ENCODE measurements at places on chromosomes 3 and 15.

DNA sequence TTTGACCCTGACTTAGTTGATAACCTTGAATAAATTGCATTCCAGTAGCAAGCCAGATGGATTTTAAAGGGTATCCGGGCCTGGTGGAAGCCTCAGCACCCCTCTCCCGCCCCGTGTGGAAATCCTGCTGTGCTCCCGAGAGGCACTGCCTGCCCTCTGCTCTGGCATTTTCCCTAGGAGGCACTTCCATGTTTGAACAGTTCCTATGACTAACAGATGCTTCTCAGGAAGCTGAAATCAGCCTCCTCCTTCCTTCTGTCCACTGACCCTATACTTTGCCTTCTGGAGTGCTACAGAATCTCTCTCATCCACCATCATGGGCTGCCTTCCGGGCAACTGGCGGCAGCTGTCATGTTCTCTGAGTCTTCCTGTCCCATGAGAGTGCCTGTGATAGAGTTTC lies 90.8 kb downstream of the GABRG3 start:
- no peak for DNase-seq

DNA sequence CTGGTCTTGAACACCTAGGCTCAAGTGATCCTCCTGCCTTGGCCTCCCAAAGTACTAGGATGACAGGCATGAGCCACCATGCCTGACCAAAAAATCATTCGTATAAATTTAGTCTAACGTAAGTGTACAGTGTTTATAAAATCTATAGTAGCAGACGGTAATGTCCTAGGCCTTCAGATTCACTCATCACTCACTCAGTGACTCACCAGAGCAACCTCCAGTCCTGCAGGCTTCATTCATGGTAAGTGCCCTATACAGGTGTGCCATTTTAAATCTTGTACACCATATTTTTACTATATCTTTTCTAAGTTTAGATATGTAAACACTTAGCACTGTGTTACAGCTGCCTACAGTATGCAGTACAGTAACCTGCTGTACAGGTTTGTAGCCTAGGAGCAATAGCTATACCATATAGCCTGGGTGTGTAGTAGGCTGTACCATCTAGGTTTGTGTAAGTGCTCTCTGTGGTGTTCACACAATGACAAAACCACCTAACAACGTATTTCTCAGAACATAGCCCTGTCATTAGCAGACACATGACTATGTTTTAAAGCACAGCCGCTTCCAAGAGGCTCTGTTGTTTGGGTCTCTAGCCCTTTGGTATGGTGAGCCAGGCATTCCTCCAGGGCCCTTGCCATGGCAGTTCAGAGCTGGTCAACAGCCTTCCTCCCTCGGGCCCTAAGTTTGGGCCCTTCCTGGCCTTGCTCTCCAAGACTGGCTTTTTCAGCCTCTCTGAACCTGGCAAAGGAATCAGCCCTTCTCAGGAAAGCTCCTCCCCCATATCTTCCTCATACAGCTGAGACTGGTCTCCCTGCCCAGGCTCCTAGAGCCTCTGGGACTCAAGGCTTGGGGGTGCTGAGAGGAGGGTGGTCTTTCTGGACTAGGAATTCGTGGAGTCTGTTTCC lies 1.9 kb upstream of the CCDC9B start:
- DNase-seq, result no peak

DNA sequence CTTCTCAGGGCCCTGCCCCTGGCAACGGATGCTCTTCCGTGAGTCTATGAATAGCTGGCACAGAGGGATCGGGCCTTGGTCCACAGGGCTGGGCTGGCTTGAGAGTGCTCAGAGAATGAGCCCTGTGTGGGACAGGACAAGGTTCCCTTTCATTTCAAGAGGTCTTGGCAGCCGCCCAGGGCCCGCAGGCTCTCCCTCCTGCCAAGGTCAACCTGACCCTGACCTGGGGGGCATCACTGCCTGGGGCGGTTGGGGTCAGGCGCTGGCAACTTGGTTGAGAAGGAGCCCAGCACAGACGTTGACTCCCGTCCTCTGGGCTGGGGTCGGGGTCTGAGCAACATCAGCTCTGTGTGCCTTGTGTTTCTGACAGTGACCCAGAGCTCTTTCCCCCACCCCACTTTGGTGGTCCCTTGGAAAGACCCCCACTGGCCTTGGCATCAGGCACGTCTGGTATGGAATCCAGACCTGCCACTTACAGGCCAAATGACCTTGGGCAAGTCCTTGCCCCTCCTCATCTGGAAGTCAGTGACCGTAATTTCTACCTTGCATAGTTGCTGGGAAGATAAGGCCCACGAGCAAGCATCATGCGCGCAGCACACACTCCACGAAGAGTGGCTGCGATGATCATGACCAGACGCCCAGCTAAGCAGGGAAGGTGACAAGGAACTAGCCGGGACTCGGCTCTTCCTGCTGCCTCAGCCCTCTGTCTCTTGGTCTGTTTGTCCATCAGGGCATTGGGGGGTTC lies 36.4 kb downstream of the EPHB3 start:
- peak; percentile 44 for DNase-seq

DNA sequence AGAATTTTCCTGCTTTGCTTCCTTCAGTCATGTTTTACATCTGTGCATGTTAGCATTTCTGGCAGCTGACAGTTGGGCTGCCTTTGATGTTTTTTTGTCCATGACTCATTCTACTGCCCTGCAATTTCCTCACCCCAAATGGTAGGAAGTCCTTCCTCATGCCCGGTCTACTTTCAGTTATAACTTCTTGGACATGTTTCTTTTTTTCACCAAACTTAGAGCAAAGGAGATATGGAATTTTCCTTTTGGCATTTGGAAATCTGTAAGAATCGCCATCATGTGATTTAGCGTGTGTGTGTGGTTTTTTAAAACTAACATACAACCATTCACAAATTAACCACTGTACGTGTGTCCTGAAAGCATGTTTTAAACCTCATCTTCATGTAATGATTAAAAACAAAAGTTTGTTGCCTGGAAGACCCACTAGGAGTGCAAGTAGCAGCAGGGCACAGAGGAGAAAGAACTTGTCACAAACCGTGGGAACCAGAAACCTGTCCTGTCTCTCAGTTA lies 430.7 kb upstream of the CFAP20DC start:
- DNase-seq, result no peak

DNA sequence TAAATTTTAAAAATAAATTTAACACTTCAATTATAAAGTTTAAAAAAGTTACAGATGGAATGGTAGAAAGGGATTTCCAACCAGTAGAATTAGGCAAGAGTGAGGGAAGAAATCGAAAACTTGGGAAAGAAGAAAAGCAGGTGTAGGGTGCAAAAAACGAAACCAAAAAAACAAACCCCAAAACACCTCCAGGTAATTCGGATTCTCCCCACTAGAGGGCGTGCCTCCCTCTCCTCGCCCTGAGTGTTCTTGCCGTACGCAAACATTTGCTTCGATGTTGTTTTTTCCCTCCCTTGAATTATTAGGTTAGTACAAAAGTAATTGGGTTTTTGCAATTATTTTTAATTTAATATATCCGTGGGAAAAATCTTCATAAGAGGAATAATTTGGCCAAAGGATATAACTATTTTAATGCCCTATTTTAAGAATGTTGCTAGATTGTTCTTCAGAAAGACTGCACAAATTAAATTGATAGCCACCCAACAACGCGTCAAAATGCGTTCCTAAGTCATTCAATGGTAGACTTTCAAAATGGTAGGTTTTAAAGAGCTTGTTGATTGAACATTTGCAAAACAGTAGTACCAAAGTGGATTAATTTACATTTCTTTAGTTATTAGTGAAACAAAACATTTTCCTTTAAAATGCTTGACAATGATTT lies 63.7 kb downstream of the SLC30A4 start:
- peak; percentile 83 for DNase-seq

GRCh38 chr3:30400926-30401325 lies 205.5 kb upstream of the TGFBR2 start:
- DNase-seq, result no peak

DNA sequence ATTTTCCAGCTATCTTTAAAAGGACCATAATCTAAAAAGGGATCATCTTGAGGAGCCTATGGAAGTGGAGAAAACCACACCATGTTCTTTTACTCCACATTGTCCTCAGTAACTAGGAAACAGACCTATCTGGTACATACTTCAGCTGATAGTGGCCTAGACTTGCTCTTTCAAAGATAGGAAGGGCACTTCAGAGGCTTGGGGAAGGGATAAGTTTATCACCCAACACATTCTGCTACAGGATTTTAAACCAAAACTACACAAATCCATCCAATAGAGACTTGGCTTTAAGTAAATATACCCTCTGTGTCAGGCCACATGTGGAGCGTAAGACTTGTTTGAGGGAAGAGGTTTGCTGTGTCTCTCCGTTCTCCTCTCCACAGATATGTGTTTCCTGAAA lies 35.4 kb downstream of the CP start:
- no peak for DNase-seq

DNA sequence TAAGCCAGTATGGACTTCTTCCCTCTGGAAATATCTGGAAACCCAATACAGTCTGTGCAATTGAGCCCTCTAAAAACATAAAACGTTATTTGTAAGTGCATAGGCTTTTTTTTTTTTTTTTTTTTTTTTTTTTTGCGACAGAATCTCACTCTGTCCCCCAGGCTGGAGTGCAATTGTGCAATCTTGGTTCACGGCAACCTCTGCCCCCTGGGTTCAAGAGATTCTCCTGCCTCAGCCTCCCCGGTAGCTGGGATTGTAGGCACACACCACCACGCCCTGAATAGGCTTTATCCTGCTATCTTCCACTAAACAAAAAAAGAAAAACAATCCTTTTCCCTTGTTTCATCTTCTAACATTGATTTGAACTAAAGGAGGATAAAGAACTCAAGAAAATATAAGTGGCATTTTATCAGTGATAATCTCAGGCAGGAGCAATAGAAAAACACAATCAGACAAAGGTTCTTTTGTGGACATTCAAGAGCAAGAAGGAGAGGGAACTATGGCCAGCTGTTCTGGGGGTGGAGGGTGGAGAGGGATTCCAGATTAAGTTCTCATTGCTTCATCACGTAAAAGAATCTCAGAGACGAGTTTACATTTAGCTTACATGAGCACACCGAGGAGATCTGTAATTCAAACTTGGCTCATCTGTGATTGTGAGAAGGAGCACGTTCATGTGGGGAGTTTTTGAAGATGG lies 68.6 kb downstream of the ITGB5 start:
- DNase-seq, result peak; percentile 64

GRCh38 chr3:179174898-179175297 lies 26.7 kb downstream of the PIK3CA start:
- no peak for DNase-seq

DNA sequence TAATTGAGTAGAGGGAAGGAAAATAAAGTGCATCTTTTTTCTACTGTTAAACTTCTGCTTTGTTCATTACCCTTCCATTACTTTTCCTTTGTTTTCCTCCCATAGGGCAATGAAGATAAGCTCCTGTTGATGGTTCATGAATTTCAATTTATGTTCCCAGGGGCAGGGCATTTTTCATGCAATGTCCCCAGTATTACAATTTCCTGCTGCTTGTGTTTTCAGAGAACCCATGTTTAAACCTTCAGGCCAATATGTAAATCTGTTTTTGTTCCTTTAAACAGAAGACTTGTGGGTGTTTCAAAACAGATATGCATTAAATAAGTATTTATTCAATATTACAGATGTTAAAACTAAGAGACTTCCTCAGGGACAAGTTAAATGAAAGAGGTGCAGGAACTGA lies 834.5 kb downstream of the ZPLD1 start:
- DNase-seq, result no peak

DNA sequence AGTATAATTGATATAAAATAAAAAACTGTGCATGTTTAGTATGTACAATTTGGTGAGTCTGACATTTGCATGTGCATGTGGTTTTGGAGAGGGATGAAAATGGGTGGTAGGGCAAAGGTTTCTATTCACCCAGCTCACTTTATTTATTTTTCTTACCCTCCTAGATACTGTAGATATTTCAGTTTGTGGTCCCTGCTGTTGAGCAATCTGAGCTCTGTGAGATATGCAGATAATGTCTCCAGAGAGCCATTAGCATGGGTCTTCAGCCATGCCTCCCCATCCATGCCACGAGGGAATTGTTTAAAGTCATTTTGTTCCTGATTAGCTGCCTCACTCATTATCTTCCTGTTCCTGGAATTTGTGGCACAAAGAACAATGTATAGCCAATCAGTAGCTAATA lies 44.4 kb upstream of the B3GALNT1 start:
- DNase-seq, result no peak

DNA sequence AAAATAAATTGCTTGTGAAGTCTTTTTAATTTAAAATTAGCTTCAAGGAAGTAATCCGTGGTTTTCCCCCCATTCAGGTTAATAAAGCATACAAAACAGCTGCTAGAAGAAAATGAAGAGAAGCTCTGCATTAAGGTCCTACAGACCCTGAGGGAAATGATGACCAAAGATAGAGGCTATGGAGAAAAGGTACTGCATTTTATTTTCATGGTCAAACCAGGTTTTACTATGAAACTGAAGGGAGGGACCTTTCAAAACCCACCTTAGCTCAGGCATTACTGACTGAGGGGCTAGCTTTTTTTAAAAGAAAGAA lies 218.5 kb downstream of the ITPR1 start:
- no peak for DNase-seq

DNA sequence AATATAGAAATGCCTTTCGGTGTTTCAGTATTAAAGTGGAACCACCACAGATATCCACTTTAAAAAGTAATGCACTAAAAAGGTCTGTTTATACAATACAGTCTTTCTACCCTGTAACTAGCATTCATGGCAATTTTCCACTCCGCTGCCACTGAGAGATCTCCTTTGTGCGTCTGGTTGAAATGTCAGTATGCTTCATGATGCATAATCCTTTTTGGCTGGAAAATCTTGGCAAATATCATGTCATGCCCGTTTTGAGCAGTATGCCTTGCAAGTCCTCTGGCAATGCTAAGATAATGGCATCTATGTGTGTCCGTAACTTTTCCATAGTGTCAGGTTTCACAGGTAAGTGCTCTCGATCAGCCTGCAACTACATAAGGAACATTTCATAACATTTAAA lies 30.8 kb upstream of the ARF4 start:
- DNase-seq, result peak; percentile 87

- peak; percentile 74 for DNase-seq
These were observed 1.1 kb upstream of the CDV3 start for GRCh38 chr3:133572158-133573053.

DNA sequence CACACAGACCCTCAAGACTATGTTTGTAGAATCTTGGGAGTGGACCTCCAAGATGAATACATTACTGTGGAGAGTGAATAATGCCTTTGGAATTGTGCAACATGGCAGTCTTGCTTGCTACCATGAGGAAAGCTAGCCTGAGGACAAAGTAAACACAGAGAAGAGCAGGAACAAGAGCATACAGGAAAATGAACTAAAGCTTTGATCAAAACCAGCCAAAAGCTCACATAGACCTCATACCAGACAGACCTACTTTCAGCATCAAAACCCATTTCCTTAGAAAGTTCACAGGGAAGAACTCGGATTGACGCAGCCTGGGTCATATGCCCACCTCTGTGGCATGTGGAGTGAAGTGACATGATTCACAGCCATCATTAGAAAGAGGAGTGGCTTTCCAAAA lies 3.3 kb upstream of the RAB8B start:
- no peak for DNase-seq

All from pons (tissue), 1 donor.